ENCODE measurements at places on chromosomes 5 and 9.

- no peak for DNase-seq
Measured at GRCh38 chr5:14397717-14398116, 183.9 kb upstream of the OTULINL start.

GRCh38 chr5:141359790-141360426 is at the start of gene PCDHGB2:
PCDHGB2 (plus strand) TSS chr5:141359994; CDS start chr5:141360136, 142 bp downstream.
- DNase-seq: no peak

DNA sequence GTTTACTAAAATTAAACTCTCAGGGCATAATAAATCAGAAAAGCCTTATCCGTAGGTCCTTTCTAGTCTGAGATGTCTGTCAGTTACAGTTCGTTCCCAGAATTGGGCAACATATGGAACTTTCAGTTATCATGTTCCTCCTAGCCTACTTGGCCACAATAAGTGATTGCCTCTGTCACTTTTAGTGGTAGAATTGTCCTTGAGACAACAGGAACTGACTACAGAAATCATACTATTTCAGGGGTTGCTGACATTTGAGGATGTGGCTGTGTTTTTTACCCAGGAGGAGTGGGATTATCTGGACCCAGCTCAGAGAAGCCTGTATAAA is 956 bp downstream of the ZNF189 start:
- no peak for DNase-seq

DNA sequence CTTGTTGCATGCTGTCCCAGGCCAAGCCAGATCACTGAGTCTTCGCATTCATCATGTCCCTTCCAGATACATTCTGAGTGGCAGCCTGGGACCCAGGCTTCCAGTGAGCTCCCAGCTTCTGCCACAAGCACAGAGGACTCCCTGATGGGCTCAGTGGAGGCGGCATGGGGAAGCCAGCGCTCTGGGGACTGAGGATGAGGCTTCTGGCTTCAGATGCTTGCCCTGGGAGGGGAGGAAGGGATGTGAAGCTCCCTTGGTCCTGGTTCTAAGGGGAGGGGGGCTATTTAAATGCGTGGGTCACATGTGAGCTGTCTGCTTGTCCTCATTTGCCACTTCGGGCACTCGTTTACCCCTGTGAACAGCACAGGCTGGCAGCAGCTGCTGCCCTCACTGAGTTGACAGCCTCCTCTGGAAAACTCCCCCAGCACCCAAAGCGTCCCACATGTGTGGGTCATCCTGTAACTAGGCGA is 174.0 kb downstream of the NR3C1 start:
- no peak for DNase-seq

GRCh38 chr9:116979456-116979855 is 292.4 kb downstream of the TRIM32 start:
- no peak for DNase-seq

GRCh38 chr5:121138495-121138907 is 674.4 kb downstream of the PRR16 start:
- DNase-seq: no peak

- no peak for DNase-seq
Measured at GRCh38 chr9:6714176-6714575, 43.6 kb upstream of the KDM4C start.

GRCh38 chr5:131994090-131994489 is 17.4 kb downstream of the ACSL6 start:
- DNase-seq: no peak

DNA sequence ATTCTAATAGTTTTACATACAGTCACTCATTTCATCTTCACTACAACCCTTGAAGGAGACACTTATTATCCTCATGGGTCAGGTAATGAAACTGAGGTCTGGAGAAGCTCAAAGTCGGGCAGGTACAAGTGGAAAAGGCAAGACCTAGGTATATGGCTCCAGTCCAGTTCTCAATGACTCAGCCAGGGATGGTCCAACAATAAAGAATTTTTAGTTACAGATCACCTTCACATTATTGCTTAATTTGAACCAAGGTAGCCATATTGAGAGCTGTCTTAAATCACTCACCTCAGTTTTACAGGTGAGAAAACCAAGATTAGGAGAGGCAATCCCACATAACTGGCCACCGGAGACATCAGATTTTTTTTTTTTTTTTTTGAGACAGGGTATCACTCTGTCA is 55.4 kb downstream of the PTPN3 start:
- DNase-seq: no peak

DNA sequence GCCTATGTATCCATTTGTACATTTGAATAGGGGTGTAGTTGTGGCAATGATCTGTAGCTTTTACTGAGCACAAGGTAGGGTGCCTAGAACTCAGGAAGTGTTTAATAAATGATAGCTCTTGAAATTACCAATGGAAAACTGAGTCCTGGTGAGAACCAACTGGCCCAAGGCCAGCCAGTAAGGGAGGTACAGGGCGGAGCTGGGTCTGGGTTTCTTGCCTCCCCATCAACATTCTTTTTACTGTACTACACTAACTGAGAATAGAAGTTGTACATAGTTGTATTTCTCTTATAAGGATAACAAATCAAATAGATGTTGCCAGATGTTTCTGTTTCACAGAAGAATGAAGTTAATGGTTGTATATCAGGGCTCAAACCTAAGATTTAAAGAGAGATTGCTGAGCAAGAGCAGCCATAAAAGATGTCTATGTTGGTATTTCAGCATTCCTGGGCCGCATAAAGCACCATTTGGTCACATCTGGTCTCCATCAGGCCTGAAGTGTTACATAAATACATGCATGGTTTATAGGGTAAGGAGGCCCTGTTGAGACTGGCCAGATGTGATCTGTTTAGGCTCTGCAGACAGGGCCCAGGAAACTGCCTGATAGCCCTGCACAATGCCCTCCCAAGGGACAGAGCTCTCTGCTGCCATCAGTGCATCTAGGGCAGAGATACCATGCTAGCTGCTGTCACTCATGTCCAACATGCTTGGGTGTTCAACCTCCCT is 210.5 kb downstream of the NXNL2 start:
- DNase-seq: no peak

DNA sequence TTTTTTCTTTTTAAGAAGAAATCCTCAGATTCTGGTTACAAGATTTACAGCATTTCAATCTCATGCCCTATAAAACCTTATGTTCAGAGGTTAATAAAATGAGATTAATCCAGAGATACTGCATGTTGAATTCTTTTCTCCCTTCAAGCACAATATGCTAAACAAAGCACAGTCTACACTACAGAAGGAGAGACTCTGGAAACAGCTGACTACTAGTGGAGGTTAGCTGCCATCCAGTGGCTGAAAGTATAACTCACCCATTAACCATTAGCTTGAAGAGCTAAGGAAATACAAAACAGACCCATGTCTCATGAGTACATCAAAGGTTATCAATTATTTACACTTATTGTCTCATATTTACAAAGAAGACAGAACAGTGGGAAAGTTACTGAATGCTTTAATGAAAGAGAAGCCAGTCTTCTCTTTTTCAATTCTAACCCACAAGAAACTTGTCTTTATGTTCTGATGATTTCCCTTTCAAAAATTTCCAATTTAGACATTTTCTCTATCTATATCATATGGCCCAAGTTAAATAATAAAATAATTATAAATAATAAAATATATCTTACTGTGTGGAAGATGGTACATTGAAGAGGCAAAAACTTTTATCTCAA is 12.7 kb upstream of the DNAH5 start:
- no peak for DNase-seq

DNA sequence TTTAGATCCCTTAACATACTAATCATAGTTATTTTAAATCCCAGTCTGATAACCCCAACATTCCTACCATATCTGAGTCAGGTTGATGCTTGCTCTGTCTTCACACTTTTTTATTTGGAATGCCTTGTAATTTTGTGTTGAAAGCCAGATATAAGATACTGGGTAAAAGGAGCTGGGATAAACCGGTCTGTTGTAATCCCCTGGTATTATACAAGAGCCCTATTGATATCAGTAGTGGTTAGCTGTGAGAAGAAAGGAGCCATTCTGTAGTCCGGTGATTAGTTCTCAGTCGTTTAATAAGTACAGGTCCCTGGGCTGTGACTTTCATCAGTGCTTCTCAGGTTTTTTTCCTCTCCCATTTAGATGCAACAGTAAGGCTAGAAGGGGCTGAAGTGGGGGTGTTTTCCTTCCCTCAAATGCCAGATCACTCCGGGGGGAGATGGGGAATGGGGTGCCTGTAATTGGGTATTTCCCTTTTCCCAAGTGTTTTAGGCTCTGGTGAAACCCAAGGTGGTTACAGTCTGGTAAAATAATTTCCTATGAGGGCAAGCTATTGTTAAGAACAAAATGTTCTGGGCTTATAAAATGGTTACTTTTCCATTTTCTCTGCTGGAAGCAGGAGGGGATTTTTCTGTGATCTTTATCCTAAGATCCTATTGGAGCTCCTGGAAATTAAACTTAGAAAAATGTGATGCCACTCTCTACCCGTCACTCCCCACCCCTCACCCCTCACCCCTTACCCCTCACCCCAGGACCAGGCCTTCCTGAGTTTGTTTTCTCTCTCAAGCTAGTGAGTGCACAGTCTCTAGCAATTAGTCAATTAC is 72.7 kb downstream of the KCNN2 start:
- DNase-seq: no peak

- no peak for DNase-seq
Measured at GRCh38 chr9:95511616-95511931, 5.2 kb downstream of the PTCH1 start.

DNA sequence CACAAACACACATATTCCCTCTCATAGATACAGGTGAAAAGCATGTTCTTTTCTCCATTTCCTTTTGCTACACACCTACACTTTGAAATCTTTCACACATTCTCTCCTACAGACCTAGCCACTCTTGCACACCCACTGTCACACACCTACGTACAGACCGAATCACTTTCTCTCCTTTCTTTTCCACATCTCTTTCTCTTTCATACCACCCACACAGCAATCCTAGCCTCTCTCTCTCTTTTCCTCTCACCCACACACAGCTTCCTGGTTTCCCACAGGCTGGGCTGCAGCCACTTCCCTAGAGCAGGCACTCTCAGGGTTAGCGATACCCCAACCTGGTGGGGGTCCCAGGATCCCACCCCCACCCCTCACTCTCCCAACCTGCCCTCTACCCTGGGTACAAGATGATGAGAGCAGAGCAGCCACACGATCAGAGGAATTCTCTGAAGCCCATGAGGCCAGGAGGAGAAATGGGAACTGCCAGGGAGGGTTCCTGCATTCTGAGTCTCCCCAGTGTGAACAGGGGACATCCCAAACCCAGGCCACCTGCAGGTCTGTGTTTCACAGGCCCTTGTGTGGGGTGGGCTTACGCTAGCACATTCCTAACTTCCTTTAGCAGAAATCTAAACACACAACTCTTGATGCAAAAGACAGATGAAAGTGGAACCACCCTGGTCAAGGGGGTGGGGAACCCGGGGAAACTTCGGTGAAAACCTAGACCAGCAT is 17.1 kb upstream of the SYNPO start:
- no peak for DNase-seq

DNA sequence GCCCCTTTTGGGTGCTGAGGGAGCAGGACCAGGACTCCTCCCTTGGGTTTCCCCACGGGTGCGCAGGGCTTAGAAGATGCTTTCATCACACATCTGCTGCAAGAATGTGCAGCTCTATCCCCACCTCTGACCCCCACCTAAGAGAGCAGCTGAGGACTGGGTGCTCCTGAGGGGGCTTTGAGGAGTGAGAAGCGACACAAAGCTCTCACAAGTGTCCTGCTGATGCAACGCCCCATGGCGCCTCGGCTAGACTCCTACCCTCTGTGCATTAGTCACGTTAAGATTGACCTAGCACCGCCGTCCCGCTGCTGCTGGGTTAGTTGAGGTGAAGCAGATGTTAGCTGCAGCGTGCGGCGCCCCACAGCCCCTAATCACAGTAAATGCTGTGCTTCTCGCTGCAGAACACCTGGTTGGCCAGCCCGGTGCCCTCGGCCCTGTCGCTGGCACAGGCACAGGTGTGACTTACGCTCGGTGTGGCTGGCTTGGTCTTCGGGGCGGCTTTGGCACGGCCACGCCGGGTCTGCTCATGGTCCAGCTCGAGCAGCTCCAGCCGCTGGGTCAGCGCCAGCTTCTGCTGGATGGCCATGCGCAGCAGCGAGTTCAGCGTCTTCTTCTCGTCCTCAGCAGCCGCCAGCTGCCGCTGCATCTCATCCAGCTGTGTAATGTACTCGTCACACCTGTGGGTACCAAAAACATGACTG is 45.0 kb upstream of the IPPK start:
- DNase-seq: no peak

GRCh38 chr5:96344678-96345577 is 88.1 kb downstream of the PCSK1 start:
- peak; percentile 26 for DNase-seq

GRCh38 chr9:69173497-69173890 is 583 bp upstream of the TJP2 start:
- no peak for DNase-seq

DNA sequence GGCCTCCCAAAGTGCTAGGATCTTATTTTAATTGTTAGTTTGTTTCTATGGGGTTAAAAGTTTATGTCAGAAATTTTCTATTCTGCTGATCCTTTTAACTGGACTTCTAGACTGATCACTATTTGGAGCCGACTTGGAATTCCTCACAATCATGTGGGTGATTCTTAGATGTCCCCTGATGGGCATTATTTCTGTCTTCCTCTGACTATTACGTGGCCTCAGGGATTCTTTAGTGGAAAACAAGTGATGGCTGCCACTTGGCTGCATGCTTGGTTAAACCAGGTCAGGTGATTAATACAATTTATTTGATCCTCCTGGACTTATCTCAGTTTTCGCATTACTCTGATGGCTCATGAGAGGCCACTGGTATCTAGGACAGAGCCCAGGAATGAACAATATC is 32.2 kb upstream of the OR2S2 start:
- DNase-seq: no peak

- no peak for DNase-seq
Measured at GRCh38 chr9:99773468-99774138, 48.1 kb upstream of the NR4A3 start.

DNA sequence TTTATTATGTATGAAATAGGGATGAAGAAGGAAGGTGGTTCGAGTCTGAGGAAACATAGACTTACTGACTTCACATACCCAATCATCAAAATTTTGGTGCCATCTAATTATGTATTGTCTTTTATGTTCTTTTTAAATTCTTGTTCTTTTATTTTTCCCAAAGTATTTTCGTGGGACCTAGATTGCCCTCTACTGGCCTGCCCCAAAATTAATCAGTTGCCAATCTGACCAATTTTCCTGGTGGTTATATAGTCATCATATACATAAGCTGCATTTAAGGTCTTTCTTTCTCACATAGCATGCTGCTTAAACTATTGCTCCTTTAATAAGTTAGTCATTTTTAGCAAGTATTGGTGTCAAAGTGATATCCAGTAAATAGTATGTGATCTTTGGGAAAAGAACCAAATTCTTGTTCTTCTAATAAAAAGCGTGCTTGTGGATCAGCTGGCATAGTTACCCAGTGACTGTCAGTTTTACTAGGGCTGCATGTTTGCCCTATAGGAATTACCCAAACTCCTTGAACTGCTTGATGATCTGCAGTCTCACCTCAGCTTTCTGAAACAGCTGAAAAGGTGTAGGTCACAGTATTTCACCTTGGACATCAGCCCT is 223.5 kb downstream of the SH3GL2 start:
- DNase-seq: no peak

GRCh38 chr5:78331523-78332080 is 28.8 kb upstream of the SCAMP1 start:
- no peak for DNase-seq

GRCh38 chr5:32522429-32523143 is 62.8 kb upstream of the SUB1 start:
- DNase-seq: peak; percentile 49
